ENCODE measurements at places on chromosomes 7 and 10.

GRCh38 chr7:41378156-41378555, 324.7 kb downstream of the INHBA start:
- no peak for DNase-seq

DNA sequence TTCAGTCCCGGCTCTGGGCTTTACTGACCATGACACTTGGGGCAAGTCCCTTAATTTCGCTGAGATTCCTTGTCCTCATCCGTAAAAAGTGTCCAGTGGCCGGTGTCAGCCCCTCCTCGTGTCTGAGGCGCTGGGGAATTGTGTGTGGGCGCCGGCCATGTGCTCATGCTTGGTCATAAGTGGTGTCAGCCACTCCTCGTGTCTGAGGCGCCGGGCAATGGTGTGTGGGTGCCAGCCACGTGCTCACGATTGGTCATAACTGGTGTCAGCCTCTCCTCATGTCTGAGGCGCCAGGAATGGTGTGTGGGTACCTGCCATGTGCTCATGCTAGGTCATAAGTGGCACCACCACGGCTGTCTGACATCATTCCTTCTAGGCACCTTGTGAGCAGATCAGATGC, 40.7 kb upstream of the DMBT1 start:
- no peak for DNase-seq

GRCh38 chr7:158067219-158067930, 520.2 kb downstream of the PTPRN2 start:
- no peak for DNase-seq

- DNase-seq, result peak; percentile 27
These were observed 60.2 kb downstream of the VCL start for GRCh38 chr10:74058071-74058470.

DNA sequence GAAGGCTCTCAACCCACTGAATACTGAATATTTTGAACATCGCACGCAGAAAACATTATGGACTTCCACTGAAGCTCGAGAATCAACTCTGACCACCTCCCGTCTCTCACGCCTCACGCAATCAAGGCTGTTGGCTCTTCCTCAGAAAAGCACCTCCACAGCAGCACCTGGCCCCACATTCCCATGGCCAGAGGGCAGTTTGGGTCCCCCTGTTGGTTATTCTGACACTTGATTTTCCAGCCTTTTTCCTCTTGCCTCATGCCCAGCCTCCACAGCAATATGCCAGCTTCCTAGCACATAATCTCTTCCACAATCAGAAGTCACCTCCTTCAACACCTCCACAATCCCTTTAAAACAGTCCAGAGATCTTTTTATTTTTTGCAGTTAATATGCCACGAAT, 55.9 kb downstream of the SVOPL start:
- DNase-seq, result no peak

DNA sequence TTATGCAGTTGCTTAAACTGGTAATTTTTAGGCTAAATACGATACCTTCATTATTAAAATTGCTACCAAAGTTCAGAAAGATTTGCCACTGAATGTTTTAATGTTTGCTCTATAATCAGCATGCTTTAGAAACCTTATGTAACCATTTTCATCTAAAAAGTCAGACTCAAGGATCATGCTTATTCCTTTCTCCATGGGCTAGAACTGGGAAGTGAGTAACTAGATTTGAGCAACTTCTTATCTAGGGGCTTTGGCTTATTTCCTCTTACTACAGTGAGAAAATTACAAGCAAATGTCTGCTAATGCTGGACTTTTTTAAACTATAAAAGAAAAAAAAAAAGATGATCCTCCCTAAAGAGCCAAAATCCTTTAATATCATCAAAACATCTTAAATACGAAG, 215.9 kb downstream of the CRPPA start:
- no peak for DNase-seq

- no peak for DNase-seq
These were observed 307.7 kb upstream of the NFE2L3 start for GRCh38 chr7:25844102-25844870.

DNA sequence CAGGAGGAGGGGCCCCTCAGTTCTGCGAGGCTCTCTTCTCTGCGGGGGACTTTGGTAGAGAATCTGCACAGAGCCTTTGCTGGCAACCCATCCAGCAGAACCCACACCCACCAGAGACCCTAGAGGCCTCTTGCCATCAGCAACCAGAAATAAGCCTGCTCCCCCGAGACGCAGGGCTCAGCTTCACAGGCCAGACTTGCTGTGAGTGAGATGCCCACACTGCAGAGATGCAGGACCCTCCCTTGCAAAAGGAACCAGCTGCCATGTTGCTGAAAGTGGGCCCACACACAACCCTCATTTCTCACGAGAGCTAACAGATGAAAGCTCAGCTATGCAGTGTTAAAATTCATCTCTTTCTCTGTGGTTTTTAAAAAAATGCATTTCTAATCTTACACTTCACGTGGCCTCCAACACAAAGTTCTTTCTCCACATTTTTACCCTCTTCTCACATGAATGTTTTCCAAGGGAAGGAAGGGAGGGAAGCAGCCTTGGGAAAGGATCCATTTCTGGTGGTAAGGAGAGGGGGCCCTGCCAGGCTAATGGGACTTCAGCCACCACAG, 171.6 kb downstream of the CCDC3 start:
- no peak for DNase-seq

GRCh38 chr7:27172823-27173510, 1.2 kb downstream of the HOXA10 start:
- DNase-seq, result peak; percentile 52

- peak; percentile 61 for DNase-seq
These were observed 160.3 kb downstream of the SNX10 start for GRCh38 chr7:26451997-26452396.

- no peak for DNase-seq
These were observed 131.8 kb downstream of the ADK start for GRCh38 chr10:74282848-74283210.

DNA sequence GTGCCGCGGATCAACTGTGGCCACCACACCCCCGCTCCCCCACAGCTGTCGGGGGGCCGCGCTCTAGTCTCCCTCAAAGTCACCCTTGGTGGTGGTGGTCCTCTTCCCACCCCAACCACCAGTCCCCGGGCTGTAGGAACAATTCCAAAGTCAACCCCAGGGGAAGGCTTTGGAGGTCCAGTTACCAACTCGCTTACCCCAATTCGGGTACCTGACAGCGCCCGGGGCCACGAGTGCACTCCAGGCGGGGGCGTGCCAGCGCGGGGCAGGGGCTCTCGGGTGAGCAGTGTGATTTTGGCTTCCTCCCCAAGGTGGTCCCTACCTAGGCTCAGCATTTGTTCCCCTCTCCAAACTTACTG, 584 bp upstream of the ZMIZ1 start:
- no peak for DNase-seq

GRCh38 chr10:74738985-74739567, 87.3 kb upstream of the KAT6B start:
- no peak for DNase-seq

- peak; percentile 53 for DNase-seq
These were observed 33.7 kb upstream of the ERCC6 start for GRCh38 chr10:49572594-49573114.

- DNase-seq, result no peak
These were observed 78.9 kb upstream of the SMIM30 start for GRCh38 chr7:113197274-113197673.

GRCh38 chr7:36021367-36021766, 131.7 kb upstream of the EEPD1 start:
- DNase-seq, result no peak

- no peak for DNase-seq
These were observed 793.0 kb upstream of the IGFBP3 start for GRCh38 chr7:46713868-46714596.

GRCh38 chr7:36969376-36969775, 245.1 kb upstream of the AOAH start:
- no peak for DNase-seq

GRCh38 chr10:122422266-122422989, 32.0 kb upstream of the ARMS2 start:
- no peak for DNase-seq

- DNase-seq, result no peak
These were observed 10.6 kb upstream of the FAM20C start for GRCh38 chr7:181738-182137.

- DNase-seq, result no peak
These were observed 7.1 kb upstream of the IL2RA start for GRCh38 chr10:6069081-6069931.

DNA sequence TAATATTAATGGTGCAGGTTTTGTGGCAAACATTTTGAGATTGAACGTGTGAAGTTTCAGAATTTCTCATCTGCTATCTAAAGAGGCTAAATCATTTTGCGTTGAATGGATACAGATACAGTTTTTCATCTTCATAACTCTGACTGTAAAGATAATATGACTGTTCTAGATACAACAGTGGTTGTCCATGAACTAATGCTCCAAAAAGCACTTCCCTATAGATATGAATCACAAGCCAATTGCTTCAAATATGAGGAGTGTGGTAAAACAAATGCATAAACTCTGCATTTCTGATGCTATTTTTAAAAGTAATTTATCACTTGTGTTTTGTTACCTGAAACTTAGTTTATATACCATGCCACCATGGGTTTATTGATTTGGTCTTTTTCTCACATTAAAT, 750.1 kb downstream of the MAGI2 start:
- no peak for DNase-seq

GRCh38 chr10:11869743-11870460, 46.7 kb downstream of the PROSER2 start:
- DNase-seq, result no peak

DNA sequence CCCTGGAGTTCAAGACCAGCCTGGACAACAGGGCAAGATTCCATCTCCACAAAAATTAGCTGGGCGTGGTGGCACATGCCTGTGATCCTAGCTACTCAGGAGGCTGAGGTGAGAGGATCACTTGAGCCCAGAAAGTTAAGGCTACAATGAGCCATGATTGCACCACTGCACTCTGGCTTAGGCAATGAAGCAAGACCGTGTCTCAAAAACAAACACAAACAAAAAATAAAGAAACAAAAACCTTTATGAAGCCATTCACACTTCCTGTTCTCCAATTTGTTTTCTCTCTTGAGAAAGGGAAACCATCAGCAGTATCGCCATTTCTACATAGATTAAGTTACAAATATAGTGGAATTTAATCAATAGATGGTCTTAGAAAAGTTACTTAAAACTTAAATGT, 19.8 kb downstream of the YME1L1 start:
- DNase-seq, result no peak

DNA sequence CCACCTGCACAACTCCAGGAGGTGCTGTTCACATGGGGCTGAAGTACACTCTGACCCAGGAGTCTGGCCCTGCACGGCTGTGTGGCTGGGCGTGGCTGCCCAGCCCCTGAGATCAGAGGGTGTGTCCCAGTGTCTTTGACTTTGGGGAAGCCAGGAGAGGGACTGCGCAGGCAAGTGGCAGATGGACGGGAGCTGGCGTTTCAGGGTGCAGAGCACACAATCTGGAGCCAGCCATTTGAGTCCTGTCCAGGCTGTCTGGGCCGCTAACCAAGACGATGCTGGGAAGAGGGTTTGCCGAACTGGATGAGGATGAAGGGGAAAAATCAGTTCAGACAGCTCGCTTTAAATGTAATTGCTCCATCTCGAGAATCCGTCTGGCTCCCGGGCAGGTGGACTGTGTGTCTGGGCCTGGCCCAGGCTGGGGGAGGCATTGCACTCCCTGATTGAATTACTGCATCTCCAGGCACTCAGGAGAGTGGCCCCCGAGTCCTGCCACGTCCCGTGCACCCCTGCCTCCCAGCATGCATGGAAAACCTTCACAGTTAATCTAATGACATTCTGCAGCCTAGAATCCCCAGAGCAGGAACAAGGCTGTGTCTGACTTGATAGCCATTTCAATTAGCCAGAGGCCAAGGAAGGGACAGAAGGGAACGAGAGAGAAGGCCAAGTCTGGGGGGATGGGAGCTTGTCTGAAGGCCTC, 120.8 kb upstream of the NANOS1 start:
- no peak for DNase-seq

- no peak for DNase-seq
These were observed 179.2 kb downstream of the RELN start for GRCh38 chr7:103810112-103810744.

DNA sequence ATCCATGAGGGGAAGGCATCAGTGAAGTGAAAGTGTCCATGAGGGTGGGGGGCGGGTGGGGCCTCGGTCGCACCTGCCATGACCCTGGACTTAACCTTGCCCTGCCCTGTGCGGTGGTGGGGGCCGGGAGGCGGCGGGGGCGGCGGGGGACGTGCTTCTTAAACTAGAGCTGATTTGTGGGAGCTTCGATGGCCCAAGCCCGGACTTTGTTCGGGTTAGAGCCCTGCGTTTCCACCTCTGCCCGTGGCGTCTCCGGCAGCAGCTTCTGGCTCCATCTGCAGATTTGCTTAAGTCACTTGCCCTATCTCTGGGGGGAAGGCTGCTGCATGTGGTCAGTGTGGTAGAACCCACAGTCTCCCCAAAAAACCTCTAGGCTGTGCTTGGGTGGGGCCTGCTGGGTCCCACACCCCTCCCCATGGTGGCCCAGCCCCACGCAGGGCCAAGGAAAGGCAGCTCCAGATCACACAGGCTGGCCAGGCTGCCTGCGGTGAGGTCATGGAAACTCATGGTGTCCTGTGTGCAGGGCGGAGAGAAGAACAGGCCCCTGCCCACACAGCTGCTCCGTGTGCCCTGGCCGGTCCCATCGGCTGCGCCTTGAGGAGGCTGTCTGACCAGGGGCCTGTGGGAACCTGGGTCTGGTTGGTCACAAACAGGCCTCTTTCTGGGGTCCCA, 93.2 kb downstream of the INPP5A start:
- no peak for DNase-seq

GRCh38 chr7:37642028-37642540, 41.5 kb upstream of the GPR141 start:
- DNase-seq, result peak; percentile 56

- DNase-seq, result no peak
These were observed 11.3 kb downstream of the GNAI1 start for GRCh38 chr7:80145780-80146422.

DNA sequence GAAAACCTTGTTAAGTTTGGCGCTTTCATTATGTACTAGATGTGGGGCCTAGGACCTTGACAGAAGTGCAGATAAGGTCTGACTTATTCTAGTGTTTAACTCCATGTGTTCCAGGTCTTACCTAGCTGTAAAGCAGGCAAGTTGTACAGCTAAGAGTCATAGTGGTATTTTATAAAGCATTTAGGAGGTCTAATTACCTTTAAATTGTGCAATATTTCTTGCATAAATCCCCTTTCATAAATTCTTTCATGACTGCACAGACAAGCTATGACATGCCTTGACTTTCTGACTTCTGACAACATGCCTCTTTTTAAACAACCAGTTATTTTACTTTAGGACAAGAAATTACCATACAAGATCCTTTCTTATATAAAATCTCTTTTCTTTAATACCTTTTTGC, 151.6 kb upstream of the VSTM2A start:
- no peak for DNase-seq

DNA sequence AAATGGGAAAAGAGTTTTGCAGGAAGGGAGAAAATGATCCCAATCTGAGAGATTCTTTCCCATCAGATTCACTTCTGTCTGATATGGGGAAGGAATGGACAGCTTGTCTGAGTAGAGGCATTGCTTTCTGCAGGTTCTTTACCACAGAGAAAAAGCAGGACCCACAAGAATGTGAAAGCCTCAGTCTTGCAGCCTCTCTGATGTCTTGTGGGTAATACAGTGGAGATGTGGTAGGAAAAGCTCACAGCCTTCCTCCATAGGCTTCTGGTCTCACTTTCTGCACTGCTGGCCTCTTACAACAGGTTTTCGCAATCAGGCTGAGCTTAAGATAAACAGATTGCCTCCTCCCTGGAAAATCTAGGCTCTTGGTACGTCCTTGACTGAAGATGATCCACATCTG, 551 bp downstream of the IFIT1 start:
- no peak for DNase-seq

All from NCI-H2171 treated with DMSO at 0.1 percent for 48 hours (cell line).